Kidney glomerular epithelial cell (primary cell): ENCODE measurements at places on chromosomes 1 and 21.

- no peak for DNase-seq
Observed at GRCh38 chr21:27094184-27094948, 127.5 kb upstream of the ADAMTS5 start.

DNA sequence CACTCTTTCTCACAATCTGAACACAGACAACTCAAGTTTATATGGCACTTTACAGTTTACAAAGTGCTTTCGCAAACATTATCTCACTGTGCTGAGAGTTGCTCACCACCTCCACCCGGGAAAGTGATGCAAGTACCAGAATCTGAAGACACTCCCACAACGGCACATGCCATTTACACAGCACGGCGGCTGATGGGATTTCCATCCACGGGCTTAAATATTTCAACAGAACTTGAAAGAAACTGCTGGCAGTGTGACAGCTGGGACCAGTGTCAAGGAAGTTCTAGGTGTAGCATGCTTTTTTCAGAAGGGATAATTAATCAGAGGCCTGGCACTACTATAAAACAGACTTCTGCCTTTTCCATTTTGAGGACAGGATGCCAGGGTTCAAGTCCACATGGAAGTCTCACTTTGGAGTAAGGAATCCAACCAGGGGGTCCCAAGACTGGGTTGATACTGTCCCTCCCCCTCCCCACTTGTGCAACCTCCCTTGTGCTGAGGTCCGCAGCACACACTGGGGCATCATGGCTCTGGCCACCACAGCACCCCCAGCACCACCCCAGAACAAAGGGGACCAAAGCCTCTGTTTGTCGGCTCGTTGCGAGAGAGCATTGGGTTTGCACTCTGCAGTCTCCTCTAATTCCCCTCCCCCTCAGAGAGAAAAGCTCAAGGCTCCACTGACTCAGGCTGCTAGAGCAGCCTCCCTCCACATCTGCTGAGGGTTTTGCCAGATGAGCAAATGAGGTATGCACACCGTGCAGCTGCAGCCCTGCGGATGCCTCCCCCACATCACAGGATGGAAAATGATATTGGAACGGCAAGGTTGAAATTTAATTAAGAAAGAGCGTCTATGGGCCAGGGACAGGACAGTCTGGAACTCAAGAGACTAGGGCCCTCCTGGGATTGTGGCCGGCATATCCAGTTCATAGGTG, 154.9 kb downstream of the TGFBR3 start:
- peak; percentile 74 for DNase-seq

GRCh38 chr1:20381045-20381641, 90.5 kb downstream of the VWA5B1 start:
- no peak for DNase-seq

DNA sequence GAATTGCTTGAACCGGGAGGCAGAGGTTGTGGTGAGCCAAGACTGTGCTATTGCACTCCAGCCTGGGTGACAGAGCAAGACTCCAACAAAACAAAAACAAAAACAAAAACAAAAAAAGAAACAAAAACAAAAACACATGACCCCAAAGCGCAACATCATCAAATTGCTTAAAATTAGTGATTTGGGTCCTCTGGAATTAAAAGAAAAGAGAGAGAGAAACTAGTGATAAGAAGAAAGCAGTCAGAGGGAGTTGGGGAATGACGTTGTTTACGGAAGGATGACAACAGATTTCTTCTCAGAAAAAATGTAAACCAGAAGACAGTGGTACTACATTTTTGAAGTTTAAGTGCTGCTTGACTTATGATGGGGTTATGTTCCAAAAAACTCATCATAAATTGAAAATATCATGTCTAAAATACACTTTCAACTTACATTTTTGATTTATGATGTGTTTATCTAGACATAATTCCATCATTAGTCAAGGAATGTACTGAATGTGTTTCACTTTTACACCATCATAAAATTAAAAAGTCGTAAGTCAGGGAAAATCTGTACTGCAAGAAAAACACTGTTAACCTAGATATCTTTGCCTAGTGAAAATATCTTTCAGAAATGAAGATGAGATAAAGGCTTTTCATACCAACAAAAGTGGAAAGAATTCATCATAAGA, 88.0 kb downstream of the MT1HL1 start:
- DNase-seq, result no peak

DNA sequence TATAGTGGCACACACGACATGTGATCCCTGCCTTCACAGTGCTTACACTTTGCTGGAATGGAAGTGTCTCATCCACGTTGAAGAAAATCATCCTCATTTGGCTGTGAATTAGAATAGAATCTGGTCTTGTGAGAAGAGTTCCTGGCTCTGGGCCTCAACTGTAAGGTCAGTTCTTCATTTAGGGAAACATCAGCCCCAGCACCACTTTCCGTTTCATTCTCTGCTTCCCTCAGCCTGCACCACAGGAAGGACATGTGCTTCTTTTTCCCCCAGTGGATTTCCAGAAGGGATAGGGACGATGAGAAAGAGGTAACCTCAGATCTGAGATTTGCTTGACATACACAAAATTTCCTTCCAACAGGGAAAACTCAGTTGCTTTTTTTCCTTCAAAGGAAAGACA, 3.7 kb upstream of the ALX3 start:
- no peak for DNase-seq

DNA sequence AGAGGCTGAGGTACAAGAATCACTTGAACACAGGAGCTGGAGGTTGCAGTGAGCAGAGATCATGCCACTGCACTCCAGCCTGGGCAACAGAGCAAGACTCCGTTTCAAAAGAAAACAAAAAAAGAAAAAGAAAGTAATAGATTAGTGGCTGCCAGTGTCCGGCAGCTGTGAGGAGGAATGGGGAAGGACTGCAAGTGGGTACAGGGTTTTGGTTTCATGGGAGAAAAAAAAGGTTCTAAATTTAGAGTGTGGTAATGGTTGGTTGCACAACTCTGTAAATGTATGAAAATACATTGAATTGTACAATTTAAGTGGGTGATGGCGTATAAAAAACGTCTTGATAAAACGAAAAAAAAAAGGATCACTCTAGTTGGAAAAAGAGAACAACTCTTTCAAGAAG, 6.7 kb downstream of the TAF1A start:
- no peak for DNase-seq

DNA sequence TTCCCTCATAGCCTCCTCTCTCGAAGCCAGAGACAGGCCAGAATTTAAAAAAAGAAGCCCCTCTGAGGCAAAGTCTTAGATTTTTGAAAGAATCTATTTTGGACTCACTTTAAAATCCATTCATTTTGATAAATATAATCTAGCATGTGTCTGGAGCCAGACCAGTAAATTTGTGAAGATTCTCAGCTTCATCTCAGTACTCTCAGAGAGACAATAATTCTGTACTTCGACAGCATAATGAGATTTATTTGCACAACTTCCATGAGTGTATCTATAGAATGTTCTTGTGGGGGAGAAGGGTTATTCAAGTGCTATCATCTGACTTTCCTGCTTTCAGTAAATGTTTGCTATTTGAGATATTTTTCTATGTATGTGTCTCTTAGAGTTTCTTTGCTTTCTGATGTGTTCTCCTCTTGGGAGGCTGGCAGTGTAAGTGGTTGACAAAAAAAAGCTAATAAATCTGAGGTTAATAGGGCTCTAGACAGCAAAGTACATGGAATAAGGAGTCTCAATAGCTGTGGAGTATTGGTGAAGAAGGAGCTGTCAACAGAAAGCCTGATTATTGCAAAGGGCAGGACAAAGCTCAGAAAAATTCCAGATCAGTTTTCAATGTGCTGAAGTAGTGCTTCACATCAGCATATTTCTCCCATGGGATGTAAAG, 223.0 kb downstream of the PTBP2 start:
- no peak for DNase-seq

GRCh38 chr1:41622859-41623732, 138.6 kb upstream of the EDN2 start:
- DNase-seq, result no peak

DNA sequence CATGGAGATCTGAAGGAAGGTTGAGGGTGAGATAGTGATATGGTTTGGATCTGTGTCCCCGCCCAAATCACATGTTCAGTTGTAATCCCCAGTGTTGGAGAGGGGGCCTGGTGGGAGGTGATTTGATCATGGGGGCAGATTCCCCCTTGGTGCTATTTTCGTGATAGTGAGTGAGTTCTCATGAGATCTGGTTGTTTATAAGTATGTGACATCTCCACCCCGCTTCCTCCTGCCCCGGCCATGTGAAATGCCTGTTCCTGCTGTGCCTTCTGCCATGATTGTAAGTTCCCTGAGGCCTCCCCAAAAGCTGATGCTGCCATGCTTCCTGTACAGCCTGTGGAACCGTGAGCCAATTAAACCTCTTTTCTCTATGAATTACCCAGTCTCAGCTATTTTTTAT, 451.9 kb upstream of the VAMP3 start:
- no peak for DNase-seq

DNA sequence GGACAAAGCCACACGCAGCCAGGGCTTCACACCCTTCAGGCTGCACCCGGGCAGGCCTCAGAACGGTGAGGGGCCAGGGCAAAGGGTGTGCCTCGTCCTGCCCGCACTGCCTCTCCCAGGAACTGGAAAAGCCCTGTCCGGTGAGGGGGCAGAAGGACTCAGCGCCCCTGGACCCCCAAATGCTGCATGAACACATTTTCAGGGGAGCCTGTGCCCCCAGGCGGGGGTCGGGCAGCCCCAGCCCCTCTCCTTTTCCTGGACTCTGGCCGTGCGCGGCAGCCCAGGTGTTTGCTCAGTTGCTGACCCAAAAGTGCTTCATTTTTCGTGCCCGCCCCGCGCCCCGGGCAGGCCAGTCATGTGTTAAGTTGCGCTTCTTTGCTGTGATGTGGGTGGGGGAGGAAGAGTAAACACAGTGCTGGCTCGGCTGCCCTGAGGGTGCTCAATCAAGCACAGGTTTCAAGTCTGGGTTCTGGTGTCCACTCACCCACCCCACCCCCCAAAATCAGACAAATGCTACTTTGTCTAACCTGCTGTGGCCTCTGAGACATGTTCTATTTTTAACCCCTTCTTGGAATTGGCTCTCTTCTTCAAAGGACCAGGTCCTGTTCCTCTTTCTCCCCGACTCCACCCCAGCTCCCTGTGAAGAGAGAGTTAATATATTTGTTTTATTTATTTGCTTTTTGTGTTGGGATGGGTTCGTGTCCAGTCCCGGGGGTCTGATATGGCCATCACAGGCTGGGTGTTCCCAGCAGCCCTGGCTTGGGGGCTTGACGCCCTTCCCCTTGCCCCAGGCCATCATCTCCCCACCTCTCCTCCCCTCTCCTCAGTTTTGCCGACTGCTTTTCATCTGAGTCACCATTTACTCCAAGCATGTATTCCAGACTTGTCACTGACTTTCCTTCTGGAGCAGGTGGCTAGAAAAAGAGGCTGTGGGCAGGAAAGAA, 8.1 kb downstream of the PSRC1 start:
- peak; percentile 90 for DNase-seq

- DNase-seq, result no peak
Observed at GRCh38 chr1:4734791-4735190, 80.4 kb downstream of the AJAP1 start.

DNA sequence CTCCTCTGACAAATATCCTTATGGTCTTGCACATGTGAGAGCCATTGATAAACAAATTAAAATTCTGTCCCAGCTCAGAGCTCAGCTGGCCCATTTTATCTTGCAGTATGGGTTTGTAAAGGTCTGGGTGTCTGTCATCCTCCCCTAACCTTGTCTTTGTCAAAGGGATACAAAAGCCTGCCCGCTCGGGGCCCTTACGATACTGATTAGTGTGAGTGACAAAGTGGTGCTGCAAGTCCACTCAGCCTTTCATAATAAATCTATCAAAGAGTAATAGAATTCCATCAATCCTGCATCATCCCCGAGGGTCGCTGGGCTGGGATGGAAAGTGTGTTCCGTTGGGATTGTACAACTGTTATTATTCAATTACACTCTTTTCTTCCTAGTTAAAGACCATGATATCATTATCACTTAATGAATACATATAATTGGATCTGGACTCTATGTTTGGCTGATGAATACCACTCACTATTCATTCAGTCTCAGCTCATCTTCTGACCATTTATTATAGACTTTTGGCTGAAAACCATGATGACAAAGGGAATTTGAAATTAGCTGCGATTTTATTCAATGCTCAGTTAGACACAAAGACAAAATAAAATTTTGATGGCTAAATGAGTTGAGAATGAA, 122.5 kb upstream of the FOXD3 start:
- DNase-seq, result no peak

- DNase-seq, result no peak
Observed at GRCh38 chr1:198162091-198162767, 5.4 kb downstream of the NEK7 start.

- no peak for DNase-seq
Observed at GRCh38 chr1:77292551-77292950, 10.7 kb downstream of the AK5 start.

- no peak for DNase-seq
Observed at GRCh38 chr21:33299181-33299752, 25.5 kb upstream of the IFNAR1 start.

DNA sequence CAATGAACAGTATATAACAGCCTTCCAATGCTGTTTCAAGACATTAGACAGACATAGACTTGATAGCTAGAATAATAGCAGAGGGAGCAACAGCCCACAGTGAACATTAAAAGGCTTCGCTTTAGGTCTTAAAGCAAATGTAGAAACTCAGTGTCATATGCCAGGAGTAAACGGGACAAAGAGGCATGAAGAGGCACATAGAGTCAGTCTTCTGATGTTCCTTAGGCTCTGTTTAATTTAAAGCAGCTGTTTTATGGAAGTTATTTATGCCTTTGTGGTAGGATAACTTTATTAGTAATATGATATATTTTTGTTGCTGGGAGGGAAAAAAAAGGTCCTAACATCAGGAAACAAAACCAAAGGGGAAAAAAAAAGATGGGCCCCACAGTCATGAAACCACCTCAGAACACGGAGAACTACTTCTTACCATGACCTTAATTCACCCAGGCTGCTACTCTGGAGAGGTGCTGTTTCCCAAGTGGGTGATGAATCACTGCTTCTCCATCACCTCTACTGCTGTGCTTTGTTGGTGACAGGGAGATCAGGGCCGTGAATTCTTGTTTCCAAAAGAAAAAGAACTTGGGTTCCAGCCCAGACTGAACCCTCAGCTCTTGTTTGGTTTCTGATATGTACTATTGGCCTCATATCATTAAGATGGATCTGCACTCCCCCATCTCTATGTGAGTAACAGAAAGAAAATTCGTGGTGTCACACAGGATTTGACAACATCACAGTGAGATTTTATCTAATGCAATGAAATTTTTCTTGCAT, 616.9 kb downstream of the KIF26B start:
- DNase-seq, result no peak

- DNase-seq, result no peak
Observed at GRCh38 chr1:236023926-236024565, 40.8 kb downstream of the NID1 start.

- DNase-seq, result no peak
Observed at GRCh38 chr1:40899230-40899870, 37.2 kb upstream of the CITED4 start.

DNA sequence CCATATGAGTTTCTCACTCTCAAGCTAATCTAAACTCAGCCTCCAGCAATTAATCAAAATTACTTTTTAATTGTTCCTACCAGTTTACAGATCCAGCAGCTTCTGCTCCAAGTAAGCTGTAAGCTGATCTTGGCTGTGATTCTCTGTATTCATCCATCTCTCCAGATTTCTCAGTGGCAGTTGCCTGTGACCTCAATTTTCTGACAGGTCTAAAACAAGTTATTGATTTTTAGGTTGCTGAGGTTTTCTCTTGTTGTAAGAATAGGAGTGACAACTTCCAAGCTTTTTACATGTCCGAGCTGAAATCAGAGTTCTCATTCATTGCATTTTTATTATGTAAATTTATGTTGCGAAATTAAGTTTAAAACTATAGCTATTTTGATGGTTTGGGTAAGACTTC, 1044.4 kb downstream of the PLA2G4A start:
- DNase-seq, result no peak

- peak; percentile 86 for DNase-seq
Observed at GRCh38 chr1:205255941-205256780, 28.4 kb downstream of the TMCC2 start.
